Stimulated activated CD4-positive, alpha-beta T cell treated with anti-CD3 and anti-CD28 coated beads, Interleukin-2, amount 100 ng/mL, for 48 hours (primary cell): ENCODE measurements at places on chromosomes 3 and 15.
A peak's percentile ranks its signal among the peaks of the same experiment; 100 is the strongest.

GRCh38 chr3:186509423-186509822 is 34.8 kb downstream of the CRYGS start:
- no peak for DNase-seq

- no peak for DNase-seq
These were observed 88.8 kb upstream of the ADAMTSL3 start for GRCh38 chr15:83565138-83565537.

- DNase-seq, result no peak
These were observed 50.6 kb upstream of the AKAP13 start for GRCh38 chr15:85329561-85330422.

DNA sequence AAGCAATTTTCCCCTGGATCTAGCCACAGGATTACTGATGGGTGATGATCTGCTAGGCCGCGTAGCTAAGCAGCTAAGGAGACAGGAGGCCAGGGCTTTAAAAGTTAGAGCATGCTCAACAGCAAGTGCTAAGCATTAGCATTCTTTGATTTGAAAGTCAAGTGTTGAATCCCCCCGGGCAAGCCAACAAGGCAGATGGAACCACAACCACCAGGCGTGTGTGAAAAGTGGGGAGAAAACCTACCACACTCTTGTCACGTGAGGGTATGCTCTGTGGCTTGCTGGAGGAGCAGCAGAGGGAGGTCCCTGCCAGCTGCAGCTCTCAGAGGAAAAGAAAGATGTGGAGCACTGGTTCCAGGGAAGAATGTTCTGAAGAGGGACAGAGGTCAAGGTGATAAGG is 20.9 kb downstream of the SLC51A start:
- DNase-seq, result no peak

GRCh38 chr3:187252311-187252710 is 39.2 kb downstream of the MASP1 start:
- no peak for DNase-seq

GRCh38 chr15:58749532-58750337 is at the start of gene ADAM10:
ADAM10 (minus strand) TSS chr15:58749707; CDS start chr15:58749534, 173 bp downstream.
- peak; percentile 98 for DNase-seq

DNA sequence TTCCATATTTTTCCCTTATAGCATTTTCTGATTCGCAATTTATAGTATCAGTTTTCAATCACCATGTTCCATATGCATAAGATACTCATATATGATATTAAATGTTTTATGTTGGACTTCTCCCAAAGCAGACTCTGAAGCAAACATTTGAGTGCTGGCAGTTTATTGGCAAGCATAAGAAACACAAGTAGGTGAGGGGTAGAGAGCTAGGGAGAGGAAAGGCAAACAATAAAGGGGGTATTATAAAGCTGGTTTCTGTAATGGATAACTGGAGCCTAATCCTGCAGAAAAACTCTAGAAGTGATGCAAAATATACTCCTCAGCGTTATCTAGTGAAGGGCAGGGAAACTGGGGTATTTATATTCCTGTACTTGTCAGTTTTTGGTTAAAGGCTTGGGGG is 491.5 kb upstream of the TGFBR2 start:
- no peak for DNase-seq

DNA sequence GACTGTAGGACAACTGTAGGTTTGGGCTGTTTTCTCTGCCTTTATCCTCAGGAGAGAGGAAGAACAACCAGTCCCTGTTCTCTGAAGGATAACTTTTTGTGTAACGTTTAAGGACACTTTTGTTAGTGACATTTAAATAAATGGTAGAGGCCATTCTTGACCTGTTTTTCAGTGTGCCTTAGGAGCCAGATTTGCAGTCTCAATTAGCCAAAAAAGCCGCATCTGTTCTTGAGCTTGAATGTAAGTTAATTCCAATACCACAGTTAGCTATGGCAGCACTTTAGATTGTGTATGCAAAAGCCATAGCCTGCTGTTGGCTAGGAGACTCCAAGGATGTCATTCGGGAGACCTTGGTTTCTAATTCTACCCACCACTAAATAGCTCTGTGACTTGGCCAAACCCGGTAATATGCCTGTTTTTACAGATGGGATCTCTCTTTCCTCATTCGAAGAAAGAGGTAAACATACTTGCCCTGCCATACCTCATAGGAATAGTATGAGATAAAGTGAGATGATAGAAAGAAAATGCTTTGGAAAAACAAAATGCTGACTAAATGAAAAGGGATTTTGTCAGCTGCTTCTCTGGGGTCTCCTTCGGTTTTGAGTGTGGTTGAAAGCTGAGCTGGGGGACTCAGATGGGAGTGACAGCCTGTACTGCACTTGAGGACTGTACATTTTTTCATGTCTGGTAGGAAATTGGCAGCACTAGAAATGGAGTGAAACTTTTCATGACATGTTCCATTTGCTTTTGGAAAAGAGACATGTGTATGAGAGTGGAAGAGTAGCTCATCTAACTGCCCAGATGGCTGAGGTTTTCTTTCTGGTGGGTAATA is 57.3 kb upstream of the ROPN1 start:
- no peak for DNase-seq

DNA sequence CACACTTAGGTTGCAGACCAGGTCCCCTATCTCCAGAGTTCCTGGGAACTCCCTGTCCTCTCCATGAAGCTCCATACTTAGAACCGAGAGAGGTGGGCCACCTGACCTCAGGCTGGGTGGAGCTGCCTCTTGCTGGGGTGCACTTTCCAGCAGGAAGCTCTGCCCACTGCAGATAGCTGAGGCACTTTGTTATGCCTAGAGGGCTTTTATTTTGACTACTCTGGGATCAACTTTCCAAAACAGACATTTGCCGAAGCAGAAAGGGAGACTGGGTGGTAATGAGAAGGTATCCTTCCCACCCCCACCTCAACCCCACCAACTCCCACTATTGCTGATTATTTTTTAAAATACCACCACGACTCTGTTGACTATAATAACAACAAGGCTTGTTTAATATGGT is 54.7 kb downstream of the CLDN11 start:
- DNase-seq, result no peak

GRCh38 chr3:186985661-186986364 is 55.5 kb downstream of the ST6GAL1 start:
- no peak for DNase-seq

GRCh38 chr3:81299481-81299880 is 462.0 kb downstream of the GBE1 start:
- no peak for DNase-seq

DNA sequence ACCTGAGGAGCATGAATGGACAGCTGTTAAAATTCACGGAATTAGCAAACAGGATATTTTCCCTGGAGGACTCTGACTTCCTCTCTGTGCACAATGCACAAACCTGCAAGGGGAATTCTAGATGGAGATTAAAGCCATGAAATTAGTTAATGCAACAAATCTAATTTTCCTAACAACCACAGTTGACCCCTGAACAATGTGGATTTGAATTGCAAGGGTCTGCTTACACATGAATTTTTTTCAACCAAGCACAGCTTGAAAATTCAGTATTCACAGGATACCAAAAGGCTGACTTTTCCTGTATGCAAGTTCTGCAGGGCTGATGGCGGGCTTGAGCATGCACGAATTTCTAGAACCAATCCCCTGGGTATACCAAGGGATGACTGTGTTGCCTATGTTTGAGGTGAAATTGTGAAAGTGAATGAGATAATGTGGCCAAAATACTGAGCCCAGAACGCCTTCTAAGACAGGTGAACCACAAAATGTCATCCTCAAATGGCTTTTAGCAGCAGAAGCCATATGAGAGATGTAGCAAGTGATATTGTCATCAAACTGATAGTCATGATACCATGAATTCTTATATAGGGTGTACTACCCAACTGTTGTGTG is 52.5 kb downstream of the COL8A1 start:
- no peak for DNase-seq

DNA sequence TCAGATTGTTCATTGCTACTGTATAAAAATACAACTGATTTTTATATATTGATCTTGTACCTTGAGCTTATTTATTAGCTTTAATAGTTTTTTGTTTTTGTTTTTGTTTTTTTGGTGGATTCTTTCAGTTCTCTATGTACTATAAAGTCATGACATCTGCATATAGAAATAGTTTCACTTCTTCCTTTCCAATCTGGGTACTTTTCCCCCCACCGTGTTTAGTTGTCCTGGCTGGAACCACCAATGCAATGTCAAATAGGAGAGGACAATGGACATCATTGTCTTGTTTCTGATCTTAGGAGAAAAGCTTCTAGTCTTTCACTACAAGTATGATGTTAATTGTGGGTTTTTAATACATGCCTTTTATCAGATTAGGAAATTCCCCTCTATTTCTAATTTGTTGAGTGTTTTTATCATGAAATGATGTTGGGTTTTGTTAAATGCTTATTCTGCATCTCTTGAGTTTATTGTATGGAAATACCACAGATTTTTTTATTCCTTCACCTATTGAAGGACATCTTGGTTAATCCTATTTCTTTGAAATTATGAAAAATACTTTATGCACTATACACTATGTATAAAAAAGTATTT is 2.8 kb upstream of the XCR1 start:
- no peak for DNase-seq

GRCh38 chr3:123067689-123068600 is 1.1 kb downstream of the PDIA5 start:
- no peak for DNase-seq

GRCh38 chr3:177835008-177835407 is 637.7 kb upstream of the TBL1XR1 start:
- DNase-seq, result no peak

GRCh38 chr15:60006203-60006862 is 2.2 kb downstream of the FOXB1 start:
- DNase-seq, result no peak

- DNase-seq, result no peak
These were observed 22.7 kb downstream of the ATRIP start for GRCh38 chr3:48469046-48469915.

DNA sequence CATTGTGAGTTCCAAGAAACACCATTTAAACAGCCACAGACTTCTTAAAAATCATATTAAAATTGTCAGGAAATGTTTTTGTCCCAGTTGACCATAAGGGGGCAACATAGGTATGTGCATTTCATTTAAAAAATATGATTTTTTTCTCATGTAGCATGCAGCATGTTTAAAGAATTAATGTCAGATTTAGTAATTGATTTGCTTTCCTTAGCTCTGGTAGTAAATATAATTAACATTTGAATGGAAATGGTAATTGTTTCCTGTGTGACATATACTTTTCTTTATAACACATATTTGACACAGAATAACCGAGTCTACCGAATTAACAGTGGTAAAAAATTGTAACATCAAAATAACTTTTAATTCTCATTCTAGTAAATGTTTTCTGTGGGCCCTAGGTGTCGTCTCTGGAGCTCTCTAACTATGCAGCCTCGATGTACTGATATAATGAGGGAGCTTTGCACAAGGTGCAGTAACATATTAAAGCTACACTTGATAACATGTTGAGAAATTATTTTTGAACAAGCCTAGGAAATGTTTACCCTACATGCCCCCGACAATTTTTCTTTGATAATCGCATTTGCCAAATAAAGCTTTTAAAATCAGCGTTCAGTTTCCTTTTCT is 34.9 kb downstream of the NXPE3 start:
- DNase-seq, result no peak

GRCh38 chr3:16102905-16103364 is 71.5 kb upstream of the GALNT15 start:
- DNase-seq, result no peak

DNA sequence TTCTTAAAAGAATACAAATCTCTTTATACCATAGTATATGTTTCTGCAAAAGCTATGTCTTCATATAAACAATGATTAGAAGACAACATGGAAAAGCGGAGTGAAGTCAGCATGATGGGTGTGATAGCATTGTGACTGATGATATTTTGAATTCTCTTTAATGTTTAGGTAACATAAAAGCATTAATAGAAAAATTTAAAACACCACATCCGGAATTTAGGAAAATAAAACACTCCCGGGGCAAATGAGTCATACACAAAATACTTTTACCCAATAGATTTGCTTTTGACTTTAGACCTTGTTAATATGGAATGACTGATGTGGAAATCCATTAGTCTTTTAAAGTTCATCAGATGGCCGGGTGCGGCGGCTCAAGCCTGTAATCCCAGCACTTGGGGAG is 134.7 kb downstream of the P3H2 start:
- no peak for DNase-seq

- DNase-seq, result no peak
These were observed 48.5 kb upstream of the MLF1 start for GRCh38 chr3:158522221-158523136.

DNA sequence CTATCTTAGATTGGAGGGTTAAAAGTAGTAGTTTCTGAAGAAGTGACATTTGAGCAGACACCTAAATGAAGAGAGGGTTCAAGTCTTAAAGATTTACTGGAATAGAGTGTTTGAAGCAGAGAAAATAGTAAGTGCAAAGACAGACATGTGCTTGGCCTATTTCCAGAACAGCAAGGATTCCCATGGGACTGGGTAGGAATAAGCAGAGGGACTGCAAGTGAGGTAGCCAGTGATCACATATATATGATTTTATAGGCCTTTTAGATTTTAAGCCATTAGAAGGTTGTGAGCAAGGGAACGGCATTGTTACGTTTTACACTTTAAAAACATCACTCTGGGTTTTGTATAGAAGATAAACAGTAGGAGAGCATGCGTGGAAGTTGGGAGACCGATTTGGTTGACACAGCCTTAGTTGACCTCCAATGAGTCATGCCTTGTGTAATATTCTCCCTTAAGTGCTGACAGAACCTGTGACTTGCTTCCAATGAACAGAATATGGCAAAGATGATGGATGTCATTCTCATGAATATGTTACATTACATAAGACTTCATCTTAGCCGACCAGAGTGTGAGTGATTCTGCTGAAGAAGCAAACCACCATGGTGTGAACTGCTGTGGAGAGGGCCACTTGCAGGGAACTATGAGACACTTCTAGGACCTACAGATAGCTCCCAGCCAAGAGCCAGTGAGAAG is 37.1 kb upstream of the SLC4A7 start:
- DNase-seq, result no peak

GRCh38 chr3:156642750-156643728 is 31.4 kb upstream of the TIPARP start:
- no peak for DNase-seq

DNA sequence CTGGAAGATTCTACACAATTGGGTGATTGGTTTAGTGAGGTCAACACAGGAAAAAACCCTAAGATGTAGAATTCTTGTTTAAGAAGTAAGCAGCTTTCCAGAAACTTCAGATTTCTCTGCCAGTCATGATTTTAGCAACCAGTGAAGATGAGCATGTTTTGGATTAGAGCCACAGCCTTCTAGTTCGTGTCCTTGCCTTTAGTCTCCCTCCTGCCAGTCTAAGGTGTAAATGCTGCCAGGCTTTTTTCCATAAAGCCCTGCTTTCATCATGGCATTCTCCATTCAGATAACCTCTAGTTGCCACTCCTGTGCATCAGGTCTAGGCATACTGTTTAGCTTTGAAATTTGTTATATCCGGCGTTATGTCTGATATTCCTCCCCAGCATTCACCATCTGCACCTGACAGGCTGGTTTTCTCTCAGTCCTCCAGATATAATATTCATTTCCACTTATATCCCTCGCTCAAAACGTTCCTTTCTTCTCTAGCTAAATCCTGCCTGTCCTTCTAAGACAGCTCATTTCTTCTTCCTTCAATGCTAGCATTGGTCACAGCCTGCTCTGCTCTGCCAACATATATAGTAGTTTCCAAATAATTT is 37.4 kb downstream of the SYN2 start:
- no peak for DNase-seq

- no peak for DNase-seq
These were observed 7.1 kb downstream of the CSPG5 start for GRCh38 chr3:47571391-47572175.
